Fibroblast of upper back skin (primary cell): ENCODE measurements at places on chromosomes 13 and 19.
A peak's percentile ranks its signal among the peaks of the same experiment; 100 is the strongest.

DNA sequence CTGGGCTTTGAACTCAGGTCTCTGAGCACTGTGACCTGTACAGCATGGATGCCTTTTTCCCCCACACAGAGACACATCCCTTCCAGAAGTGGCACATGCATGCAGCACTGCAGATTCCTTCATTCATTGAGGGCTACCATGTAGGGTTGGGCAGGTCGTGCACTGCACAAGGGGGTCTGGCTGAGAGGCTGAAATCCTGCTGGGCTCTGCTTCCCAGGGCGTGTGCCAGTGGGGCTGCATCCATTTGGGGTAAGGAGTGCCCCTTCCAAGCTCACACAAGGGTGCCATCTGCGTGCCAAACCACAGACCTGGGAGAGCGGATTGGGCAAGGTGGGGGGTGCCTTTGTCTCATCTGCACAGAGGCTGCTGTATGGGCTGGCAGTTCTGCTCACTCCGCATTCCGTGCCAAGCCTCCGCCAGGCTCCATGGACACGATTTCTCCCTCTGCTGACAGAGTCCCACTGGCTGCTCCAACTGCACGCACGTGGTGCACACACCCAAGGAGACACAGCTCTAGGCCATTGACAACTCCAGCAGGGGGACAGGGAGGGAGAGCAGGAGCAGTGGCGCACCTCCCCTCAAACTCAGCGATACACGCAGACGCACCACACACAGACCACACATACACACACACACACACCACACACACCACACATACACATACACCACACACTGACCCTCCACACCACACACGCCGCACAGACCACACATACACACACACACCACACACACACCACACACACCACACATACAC, 4.5 kb upstream of the SHISA7 start:
- DNase-seq, result peak; percentile 25

DNA sequence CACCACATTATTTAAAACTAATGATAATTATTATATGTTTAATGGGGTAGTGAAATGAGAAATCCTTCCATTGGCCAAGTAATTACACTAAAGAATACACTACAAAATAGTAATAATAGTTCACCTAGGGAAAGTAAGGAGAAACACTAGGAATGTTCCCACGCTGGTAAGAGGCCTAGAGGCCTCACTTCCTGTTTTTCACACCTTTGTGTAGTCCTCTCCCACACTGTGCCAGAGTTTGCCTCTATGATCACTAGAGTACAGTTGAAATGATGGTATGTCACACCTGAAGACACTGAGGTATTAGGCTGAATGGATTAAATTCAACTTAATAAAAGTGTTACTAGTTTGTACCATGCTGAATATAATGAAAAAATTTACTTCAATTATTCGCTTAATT, 1348.0 kb upstream of the ATXN8OS start:
- DNase-seq, result no peak

GRCh38 chr13:105937451-105937850, 598.0 kb downstream of the EFNB2 start:
- no peak for DNase-seq

DNA sequence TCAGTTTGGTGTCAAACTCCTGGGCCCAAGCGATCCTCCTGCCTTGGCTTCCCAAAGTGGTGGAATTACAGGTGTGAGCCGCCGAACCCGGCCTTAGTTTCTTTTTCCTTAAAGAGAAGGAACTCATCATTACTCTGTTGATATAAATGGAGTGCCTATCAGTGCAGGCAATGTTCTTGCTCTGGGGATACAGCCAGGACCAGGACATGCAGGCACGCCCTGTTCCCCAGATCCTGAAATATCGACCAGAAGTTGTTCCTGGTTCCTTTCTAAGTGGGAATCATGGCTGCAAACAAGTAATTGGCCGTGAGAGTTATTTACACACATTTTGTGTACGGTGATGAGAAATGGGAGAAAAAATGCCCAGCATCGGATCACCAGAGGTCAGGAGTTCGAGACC, 8.4 kb downstream of the DNM2 start:
- DNase-seq, result no peak

DNA sequence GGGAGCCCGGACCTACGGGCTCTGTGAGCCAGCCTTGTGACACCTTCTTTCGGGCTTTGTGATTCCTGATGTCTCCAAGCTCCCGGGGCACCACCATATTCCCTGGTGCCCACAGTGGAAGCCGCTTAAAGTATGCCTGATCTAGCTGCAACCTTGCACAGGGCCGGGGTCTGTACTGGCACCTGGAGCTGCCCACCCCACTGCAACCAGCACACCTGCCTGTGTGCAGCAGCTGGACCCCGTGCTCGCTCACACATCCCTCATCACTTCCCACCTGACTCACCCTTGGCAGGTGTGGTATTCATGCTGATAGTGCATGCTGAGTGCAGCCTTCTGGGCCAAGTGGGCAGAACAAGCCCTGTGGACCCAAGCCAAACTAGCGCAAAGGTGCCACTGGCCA, 1981.1 kb upstream of the PCDH20 start:
- no peak for DNase-seq
